ENCODE measurements at places on chromosomes 7 and 10.
A peak's percentile ranks its signal among the peaks of the same experiment; 100 is the strongest.

DNA sequence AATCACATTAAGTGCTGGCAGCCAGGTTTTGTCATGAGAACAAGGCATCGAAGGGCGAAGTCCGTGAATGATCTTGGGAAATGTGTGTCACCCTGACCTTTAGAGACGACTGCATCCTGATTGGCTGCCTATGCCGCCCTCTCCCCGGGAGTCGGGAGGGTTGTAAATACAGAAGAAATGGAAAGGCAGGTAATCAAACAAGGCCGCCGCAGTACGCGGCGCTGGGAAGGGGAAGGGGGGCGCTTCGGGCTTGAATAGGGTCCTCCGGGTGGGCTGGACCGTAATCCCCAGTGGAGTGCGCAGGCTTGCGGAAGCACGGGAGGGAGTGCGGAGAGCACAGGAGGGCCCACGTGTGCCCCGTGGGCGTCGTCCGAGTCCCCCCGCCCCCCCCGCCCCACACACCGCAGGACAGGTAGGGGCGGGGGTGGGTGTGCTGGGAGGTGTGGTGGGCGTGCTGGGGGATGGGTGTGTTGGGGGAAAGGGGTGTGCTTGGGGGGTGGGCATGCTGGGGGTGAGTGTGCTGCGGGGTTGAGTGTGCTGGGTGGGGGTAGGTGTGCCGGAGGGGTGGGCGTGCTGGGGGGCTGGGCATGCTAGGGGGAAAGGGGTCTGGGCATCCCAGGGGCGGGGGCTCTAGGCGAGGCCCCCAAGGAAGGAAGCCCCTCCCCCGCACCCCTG is 169.4 kb downstream of the ARHGAP12 start:
- peak; percentile 87 for DNase-seq
- no peaks in the 10 kb centered on the region for H3K36me3 ChIP-seq
- H3K4me1 ChIP-seq = no peaks in the 10 kb centered on the region
- no peaks in the 10 kb centered on the region for H3K27me3 ChIP-seq
- H3K27ac ChIP-seq = peak overlapping the region; percentile 99

- DNase-seq = no peak
- H3K4me3 ChIP-seq = no peak overlapping the region
- no peak overlapping the region for H3K27ac ChIP-seq
- no peaks in the 10 kb centered on the region for H3K27me3 ChIP-seq
- H3K36me3 ChIP-seq = no peaks in the 10 kb centered on the region
- H3K4me1 ChIP-seq = no peaks in the 10 kb centered on the region
These were observed 180.0 kb downstream of the PDE1C start for GRCh38 chr7:31890198-31890597.

DNA sequence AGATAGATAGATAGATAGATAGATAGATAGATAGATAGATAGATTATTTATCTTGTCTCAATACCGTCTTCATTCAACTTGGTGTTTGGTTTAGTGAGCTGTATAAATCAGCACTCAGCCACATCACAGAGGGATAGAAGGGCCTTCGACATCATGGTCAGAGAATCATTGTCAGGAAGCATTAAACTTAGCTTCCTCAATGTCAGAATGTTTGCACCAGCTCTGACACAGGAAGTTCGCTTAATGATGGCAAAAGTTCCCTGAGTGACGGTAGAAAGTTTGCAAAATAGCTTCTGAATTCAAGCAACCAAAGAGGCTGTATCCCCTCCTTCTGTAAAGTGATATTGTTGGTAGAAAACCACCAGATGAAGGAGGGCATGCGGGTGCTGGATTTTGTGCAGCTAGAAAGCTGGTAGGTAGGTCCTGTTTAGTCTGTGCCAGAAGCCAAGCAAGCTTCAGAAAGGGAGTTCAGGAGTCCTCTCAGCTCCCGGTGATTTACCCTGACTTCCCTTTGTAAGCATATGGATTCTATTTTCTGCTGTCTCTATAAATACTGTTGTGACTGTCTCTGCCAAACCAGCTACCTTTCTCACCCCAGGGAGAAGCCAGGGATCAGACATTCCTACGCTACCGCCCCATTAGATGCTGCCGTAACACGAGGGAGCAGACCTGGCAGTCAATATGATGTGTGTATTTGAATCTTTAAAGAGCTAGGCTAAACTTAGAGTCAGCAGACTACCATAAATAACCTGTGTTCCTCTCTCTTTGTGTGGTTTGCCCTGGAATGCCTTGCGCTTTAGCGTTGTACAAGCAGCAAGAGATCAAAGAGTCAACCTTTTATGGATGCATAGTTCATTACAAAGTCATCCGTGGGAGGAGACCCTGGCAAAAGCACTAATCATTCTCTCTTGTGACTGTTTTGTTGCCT is 200.5 kb upstream of the KIAA1217 start:
- no peak overlapping the region for H3K4me3 ChIP-seq
- H3K27ac ChIP-seq = peak overlapping the region; percentile 55
- H3K4me1 ChIP-seq = no peaks in the 10 kb centered on the region
- DNase-seq = no peak

DNA sequence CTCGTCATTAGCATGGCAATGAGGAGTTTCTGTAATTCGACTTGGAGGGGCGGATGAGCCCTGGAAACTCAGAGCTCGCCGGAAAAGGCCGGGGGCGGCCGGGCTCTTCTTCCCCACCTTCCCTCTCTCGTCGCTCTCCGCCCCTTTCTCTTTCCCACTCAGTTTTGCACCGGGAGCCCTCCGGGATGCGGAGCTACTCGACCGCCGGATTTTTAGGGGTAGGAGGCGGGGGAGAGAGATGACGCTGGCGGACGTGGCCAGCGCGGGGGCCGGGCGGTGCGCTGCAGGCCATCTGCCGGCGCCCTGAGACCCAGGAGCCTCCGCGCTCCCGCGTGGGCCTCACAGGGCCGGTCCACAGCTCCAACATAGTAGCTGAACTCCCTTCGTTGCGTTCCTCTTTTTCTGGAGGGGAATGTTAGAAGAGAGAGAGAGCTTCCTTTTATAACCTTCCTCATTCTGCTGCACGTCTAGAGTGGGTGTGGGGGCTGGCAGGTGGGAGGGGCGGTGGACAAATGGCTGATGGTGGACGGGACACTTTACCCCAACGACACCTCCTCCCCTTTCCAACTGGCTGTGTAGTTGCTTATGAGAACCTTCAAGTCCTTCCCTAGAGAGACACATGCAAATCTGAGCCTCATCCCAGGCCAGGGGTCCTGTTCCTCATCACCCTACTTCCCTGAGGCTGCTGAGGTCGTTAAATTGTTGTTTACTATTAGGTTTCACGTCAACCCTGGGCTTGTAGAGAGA is 1.1 kb upstream of the HOXA1 start:
- peaks cover 42% of the 10 kb centered on the region for H3K4me1 ChIP-seq
- H3K27ac ChIP-seq = peak overlapping the region; percentile 85
- peaks cover 54% of the 10 kb centered on the region for H3K27me3 ChIP-seq
- no peaks in the 10 kb centered on the region for H3K36me3 ChIP-seq
- H3K4me3 ChIP-seq = peak overlapping the region; percentile 58
- DNase-seq = no peak

- H3K36me3 ChIP-seq = no peaks in the 10 kb centered on the region
- DNase-seq = no peak
- no peaks in the 10 kb centered on the region for H3K4me1 ChIP-seq
- no peak overlapping the region for H3K4me3 ChIP-seq
These were observed 141.1 kb downstream of the CDK14 start for GRCh38 chr7:90736968-90737939.

DNA sequence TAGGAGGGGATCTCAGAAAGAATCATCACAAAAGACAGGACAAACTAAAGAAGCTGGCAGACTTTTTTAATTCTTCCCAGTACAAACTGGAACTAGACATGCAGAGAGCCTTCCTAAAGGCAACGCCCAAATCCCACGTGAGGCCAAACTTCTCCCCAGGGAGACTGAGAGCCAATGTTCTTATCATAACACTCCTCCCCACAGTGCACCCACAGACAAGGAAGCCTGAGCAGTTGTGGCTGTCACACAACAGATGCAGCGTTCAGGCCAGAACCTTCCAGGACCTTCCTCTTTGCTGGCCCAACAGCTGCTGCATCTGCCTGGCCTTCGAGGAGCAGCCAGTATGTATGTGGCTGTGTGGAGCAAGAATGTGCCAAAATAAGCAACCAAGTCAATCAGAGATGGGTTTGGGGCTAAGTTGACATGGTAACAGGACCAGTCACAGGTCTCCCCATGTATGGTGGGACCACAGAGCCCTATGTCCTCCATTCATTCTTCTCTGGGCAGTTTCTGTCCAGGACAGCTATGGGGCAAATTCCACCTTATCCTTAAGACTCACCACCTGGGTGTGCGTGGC is 34.9 kb downstream of the SRPK2 start:
- peak overlapping the region; percentile 6 for H3K27ac ChIP-seq
- peak; percentile 62 for DNase-seq
- H3K36me3 ChIP-seq = no peaks in the 10 kb centered on the region
- H3K27me3 ChIP-seq = no peaks in the 10 kb centered on the region
- H3K4me3 ChIP-seq = no peak overlapping the region
- H3K4me1 ChIP-seq = peaks cover 32% of the 10 kb centered on the region

DNA sequence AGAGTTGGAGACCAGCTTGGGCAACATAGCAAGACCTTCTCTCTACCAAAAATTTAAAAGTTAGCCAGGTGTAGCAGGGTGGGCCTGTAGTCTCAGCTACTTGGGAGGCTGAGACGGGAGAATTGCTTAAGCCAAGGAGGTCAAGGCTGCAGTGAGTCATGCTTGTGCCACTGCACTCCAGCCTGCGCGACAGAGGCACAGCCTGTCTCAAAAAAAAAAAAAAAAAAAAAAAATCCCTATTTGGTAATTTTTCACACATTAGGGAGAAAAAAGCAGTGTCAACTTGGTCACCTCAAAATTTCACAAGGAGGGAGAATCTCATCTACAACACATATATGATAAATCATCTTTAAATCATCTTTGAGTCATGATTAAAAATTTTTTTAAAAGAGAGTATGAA is 6.4 kb upstream of the ZNF398 start:
- no peaks in the 10 kb centered on the region for H3K36me3 ChIP-seq
- H3K4me3 ChIP-seq = no peak overlapping the region
- no peaks in the 10 kb centered on the region for H3K4me1 ChIP-seq
- DNase-seq = no peak

GRCh38 chr10:14383266-14383665 is 52.5 kb upstream of the FRMD4A start:
- no peak overlapping the region for H3K4me3 ChIP-seq
- no peaks in the 10 kb centered on the region for H3K4me1 ChIP-seq
- no peaks in the 10 kb centered on the region for H3K27me3 ChIP-seq
- DNase-seq = no peak
- H3K27ac ChIP-seq = no peak overlapping the region

GRCh38 chr7:50953820-50954219 is 171.1 kb upstream of the GRB10 start:
- H3K27me3 ChIP-seq = no peaks in the 10 kb centered on the region
- no peaks in the 10 kb centered on the region for H3K4me1 ChIP-seq
- H3K4me3 ChIP-seq = no peak overlapping the region
- H3K27ac ChIP-seq = peak overlapping the region; percentile 46
- H3K36me3 ChIP-seq = no peaks in the 10 kb centered on the region
- DNase-seq = no peak

DNA sequence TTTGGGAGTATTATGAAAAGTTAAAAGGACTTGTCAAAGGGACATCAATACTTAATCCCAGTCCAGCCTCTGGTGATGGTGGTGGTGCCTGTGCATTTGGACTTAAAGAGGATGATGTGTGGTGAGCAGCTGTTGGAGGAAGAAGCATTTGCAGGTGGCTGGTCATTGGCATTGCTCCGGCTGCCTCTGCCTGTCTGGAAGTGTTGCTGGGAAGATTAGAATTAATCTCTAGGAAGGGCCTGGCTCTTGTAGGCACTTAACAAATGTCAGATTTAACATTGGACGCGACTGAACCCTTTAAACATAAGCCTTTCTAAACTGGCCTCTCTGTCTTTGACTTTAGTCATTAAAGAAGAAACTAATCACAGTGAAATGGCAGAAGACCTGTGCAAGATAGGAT is 58.8 kb downstream of the FIGNL1 start:
- no peaks in the 10 kb centered on the region for H3K27me3 ChIP-seq
- H3K36me3 ChIP-seq = no peaks in the 10 kb centered on the region
- H3K27ac ChIP-seq = no peak overlapping the region
- DNase-seq = no peak
- H3K4me3 ChIP-seq = no peak overlapping the region

GRCh38 chr7:106346678-106347217 is 62.0 kb upstream of the NAMPT start:
- H3K4me3 ChIP-seq = no peak overlapping the region
- H3K27me3 ChIP-seq = no peaks in the 10 kb centered on the region
- no peak for DNase-seq
- no peaks in the 10 kb centered on the region for H3K4me1 ChIP-seq

DNA sequence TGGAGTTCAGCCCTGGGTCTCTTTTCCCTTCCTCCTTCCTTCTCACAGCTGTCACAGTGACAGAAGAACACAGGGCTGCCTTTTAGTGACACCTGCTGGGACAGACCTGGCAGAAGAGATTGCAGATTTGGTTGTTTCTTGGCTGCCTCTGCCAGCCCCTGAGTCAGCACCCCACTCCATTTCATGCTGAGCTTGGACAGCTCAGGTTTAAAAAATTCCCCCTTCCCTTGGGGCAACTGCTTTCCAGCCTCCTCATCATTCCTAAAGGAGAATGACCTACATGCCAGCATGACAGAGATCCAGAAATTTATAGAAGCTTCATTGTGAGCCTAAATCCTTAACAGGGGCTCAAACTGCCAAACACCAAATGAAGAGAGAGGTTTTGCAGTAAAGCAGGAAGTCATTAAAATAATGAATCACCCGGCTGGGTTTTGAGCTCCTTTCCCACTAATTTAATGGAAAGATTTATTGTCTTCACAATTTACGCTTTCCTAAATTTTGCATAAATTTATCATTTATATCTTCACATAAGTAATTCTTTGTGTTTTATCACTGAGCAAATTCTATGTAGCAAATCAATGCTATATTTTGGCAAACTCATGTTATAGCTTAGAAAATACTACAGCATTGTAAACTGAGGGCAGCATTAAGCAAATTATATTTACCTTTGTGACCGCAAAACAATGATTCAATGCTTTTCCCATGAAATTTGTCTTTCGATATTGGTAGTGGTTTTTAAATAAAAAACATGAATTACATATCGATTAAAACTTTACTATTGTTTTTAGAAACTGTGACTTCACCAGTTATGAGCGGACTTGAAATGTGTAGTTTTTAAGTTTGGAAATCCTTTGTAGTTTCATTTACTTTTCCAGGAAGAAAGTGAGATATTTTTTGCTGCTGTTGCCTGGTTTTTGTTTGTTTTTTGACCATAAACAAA is 399.5 kb upstream of the ANKRD30A start:
- no peaks in the 10 kb centered on the region for H3K4me1 ChIP-seq
- no peak overlapping the region for H3K27ac ChIP-seq
- no peaks in the 10 kb centered on the region for H3K27me3 ChIP-seq
- DNase-seq = no peak
- no peaks in the 10 kb centered on the region for H3K36me3 ChIP-seq
- H3K4me3 ChIP-seq = no peak overlapping the region

- H3K27me3 ChIP-seq = no peaks in the 10 kb centered on the region
- H3K36me3 ChIP-seq = no peaks in the 10 kb centered on the region
- DNase-seq = no peak
- H3K4me3 ChIP-seq = no peak overlapping the region
These were observed 32.5 kb downstream of the LAMB4 start for GRCh38 chr7:108097703-108098102.

GRCh38 chr10:124671486-124672075 is 72.6 kb downstream of the FAM53B start:
- H3K27me3 ChIP-seq = no peaks in the 10 kb centered on the region
- H3K4me3 ChIP-seq = no peak overlapping the region
- no peaks in the 10 kb centered on the region for H3K4me1 ChIP-seq
- no peaks in the 10 kb centered on the region for H3K36me3 ChIP-seq
- H3K27ac ChIP-seq = peak overlapping the region; percentile 47
